ENCODE measurements at places on chromosomes 13 and 19. TPM values are rescaled to one million over a fixed set of nuclear protein-coding genes. Genes with fewer than 3 reads are reported as not detected.

- DNase-seq: no peak
Measured at GRCh38 chr13:109246001-109246400, 540.4 kb downstream of the IRS2 start.

- no peak for DNase-seq
Measured at GRCh38 chr13:48431431-48431830, 18.5 kb upstream of the LPAR6 start.

GRCh38 chr19:6556480-6557195, 25.8 kb downstream of the TNFSF9 start:
- DNase-seq: peak; percentile 18

GRCh38 chr13:21748166-21748565, 77.3 kb downstream of the FGF9 start:
- DNase-seq: no peak

DNA sequence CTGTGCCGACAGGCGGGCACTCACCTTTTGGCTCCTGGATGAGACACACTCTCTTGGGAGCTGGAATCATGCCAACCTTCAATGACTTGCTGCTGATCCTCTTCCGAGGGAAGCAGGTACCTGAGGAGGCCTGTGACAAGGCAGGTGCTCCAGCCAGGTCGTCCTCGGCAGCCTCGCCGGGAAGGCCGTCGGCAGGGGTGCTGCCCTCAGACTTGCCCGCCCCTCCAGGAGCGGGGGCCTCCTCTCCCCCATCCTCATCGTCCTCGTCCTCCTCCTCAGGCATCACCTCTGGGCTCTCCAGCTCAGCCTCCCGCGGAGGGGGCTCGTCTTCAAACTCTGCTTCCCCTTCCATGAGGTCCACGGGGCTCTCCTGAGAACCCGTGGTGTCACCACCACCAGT, 29.2 kb downstream of the SUGP2 start:
- DNase-seq: no peak

DNA sequence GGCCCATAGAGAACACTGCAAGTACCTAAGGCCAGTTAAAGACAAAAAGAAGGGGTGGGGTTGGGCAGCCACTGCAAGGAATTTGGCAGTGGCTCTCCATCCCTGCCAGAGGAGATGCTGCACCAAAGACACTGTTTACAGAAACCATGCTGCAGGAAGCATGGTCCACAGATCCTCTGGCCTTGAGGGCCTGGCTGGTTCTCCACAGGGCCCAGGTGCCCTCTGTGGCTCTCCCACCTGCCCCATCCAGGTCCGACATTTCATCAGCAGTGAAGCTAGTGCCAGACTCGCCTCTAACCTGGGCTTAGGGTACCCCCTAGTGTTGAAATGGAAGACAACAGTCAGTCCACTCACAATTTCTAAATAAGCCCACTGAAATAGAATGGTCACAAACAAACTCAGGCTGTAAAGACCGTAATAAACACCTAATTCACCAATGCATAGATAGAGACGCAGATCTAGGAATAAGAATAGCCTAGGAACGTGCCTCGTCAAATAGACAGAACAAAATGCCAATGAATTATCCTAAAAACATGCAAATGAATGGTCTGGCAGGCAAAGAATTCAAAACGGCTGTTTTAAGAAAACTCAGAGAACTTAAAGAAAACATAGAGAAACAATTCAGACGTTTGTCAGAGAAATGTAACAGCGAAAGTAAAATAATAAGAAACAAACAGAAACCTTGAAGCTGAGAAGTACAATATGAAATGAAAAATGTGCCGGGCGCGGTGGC, 23.3 kb downstream of the LYPD4 start:
- no peak for DNase-seq

SYNE4 gene
- 8.6 TPM for total RNA-seq

DNA sequence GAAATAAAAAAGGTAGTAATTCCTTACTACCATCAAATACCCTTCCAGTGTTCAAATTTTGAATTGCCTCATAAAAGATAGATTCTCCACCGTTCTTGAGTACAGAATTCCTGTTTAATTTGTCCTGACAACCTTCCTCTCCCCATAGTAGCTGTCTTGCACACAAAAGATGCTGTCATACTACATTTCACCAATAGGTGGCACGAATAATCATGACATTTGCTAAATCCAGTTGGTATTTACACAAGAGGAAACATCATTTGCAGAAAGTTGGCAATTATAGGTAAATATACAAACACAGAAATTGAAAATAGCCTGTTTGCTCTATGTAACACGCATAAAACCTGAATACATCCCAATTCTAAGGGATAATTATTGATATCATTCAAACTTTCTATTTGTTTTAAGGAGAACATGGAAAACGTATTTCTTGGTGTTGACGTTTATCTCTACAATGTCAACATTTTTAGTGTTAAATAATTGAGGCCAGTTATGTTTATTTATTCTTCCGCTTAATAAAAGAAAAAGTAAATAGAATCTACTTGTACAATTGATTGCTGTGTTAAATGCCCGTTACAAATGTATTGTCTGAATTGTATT, 58.3 kb upstream of the CLDN10 start:
- no peak for DNase-seq

SHANK1 gene
- 1.2 TPM for total RNA-seq

DNA sequence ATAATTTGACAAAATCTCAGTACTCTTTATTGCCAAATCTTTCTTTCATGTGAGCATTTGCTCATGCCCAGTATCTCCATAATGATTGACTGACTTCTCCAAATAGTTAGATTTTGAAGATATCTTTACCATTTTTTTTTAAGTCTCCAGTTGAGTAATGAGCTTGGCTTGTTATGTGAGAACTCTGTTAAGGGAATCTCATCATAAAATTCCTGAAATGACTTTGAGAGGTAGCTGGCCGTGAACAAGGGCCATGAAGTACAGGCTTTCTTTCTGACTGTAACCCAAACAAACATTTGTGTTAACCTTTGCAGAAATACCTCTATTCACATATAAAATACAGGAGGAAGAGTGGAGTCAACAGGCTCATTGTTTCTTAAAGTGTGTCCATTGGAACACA, 449.7 kb downstream of the IRS2 start:
- peak; percentile 70 for DNase-seq

RASL11A gene
- total RNA-seq: 1.6 TPM

SLC10A2 gene
- not detected for total RNA-seq

RFPL4A gene
- not detected for total RNA-seq

DNA sequence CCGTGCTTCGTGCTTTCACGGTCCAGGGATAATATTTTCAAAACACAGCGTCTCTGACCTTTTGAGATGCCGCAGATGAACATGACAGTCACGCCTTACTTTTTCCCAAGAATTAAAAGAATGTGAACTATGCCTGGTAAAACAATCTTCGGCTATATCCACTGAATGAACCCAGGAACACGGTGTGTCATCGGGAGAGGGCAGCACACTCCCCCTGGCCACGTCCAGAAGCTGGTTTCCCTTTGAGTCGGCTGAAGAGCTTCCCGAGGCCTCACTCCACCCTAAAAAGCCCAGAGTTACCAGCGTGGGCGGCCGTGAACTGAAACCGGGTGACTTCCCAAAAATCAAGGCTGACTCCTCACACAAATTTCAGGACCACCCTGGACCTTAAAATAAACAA, 22.9 kb upstream of the SHISA2 start:
- DNase-seq: peak; percentile 61

KLHL1 gene
- not detected for total RNA-seq

NDFIP2 gene
- total RNA-seq: 43.8 TPM

GRCh38 chr13:22432690-22433089, 748.1 kb upstream of the SGCG start:
- no peak for DNase-seq

KRTDAP gene
- total RNA-seq: not detected

GRCh38 chr19:11580116-11580515, 2.7 kb upstream of the ACP5 start:
- DNase-seq: no peak

- DNase-seq: no peak
Measured at GRCh38 chr19:14248578-14249011, 42.6 kb upstream of the ADGRL1 start.

DNA sequence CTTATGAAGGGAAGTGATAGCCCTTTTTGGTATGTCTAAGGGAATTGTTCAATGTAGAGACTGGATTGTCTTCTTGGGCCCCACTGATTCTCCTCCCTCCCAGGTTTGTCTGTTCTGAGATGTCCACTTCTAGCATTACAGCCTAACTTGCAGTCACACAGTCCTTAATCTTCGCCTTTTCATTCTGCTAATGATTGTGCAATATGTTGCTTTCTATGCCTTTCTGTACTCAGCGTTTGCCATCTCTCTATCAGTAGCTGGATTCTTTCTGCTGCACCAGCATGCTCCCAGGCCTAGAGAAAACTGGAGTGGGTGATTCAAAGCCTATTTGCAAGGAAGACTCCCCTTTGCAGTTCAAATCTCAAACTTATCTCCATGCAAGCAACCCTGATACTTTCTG, 307.5 kb upstream of the DACH1 start:
- DNase-seq: no peak

- no peak for DNase-seq
Measured at GRCh38 chr19:29667901-29668341, 2.7 kb downstream of the PLEKHF1 start.

- no peak for DNase-seq
Measured at GRCh38 chr19:39297931-39298634, 1.9 kb downstream of the IFNL1 start.

DNA sequence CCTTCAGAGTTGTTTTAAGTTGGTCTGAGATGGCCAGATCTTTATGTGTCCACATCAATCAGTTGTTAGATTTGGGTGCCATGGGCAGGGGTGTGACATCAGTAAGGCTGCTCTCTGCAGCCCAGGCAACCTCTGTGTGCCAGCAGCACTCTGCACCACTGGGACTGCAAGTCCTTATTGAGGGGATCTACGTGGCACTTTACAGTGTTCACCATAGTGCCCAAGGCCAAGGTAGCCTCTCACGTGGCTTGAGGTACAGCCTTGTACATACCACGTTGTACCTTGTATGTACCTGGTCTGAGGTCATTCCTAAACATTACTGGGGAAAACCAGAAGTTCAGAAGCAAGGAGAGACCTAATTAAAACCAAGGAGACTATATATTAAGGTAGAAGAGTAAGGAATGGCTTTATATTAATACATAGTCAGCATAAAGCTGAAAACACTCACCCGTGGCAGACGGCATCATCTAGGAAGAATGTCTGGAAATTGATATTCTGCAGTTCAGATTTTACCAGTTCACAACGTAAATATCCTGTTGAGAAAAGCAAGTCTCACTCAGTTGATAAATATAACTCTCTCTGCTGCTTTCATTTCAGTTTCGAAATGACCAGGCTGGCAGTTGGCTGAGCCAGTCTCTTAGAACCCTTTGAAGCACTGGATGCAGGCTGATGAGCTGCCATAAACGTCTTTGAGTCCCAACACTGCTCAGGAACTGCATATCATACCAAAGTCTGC, 128.8 kb downstream of the ZDHHC20 start:
- no peak for DNase-seq

- peak; percentile 37 for DNase-seq
Measured at GRCh38 chr13:95191821-95192563, 109.3 kb downstream of the ABCC4 start.

TEX26 gene
- not detected for total RNA-seq

ITGBL1 gene
- total RNA-seq: 0.21 TPM

SCGB2B2 gene
- 0.62 TPM for total RNA-seq

ZIM2 gene
- total RNA-seq: 0.07 TPM

GRCh38 chr13:48349525-48349924, 46.0 kb downstream of the RB1 start:
- no peak for DNase-seq

KLK5 gene
- total RNA-seq: 11.3 TPM

FBXL12 gene
- total RNA-seq: 25.2 TPM

TSEN34 gene
- 108 TPM for total RNA-seq

- DNase-seq: no peak
Measured at GRCh38 chr13:113457510-113457909, 4.2 kb upstream of the ADPRHL1 start.

All from kidney epithelial cell (primary cell).